ENCODE measurements at places on chromosomes 1 and 21.

DNA sequence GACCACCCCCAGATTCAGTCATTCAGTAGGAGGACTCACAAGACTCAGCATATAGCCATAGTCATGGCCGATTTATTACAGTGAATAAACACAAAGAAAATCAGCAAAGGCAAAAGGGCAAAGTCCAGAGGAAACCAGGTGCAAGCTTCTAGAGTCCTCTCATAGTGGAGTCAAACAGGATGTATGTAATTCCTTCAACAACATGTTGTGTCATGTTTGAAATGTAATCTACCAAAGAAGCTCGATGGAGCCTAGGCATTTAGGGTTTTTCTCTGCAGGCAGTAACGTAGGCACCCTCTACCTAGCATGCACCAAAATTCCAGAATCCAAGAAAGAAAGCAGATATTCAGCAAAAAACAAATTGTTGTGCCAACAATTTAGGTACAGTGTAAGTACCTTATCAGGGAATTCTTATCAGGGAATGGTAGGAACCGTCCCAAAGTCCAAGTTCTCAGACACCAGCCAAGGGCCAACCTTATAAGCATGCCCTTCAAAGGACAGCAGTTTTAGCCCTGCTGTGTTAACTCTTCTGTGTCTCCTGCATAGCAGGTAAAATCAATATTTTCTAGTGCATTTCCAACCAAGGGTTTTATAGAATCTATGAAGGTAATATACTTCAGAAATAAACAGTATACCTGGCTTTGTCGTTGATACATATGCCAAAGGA lies 16.1 kb upstream of the SLAMF6 start:
- no peak for DNase-seq

GRCh38 chr1:172973424-172973823 lies 77.3 kb downstream of the TNFSF18 start:
- DNase-seq, result no peak

GRCh38 chr1:22704440-22705067 lies 6.1 kb upstream of the EPHB2 start:
- DNase-seq, result peak; percentile 64

- DNase-seq, result no peak
These were observed 4.9 kb upstream of the SLX9 start for GRCh38 chr21:44934797-44935532.

DNA sequence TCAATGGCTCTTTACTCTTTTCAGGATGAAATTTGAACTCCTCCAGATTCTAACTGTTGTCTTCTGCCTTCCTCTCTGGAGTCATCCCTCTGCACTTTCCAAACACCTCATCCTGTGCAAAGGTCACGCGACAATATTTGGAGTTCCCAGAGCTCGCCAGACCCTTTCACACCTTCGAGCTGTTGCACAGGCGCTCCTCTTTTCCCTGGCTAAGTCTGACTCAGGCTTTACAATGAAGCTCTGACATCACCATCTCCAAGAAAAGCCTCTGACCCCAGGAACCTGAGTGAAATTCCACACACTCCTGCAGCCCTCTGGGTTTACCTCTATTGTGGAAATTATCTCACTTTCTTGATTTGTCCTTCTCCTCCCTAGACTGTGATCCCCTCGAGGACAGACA lies 270.3 kb downstream of the RGS7 start:
- no peak for DNase-seq

- DNase-seq, result no peak
These were observed 57.0 kb downstream of the PTP4A2 start for GRCh38 chr1:31880957-31881687.

GRCh38 chr21:39601187-39601928 lies 11.4 kb upstream of the B3GALT5 start:
- DNase-seq, result no peak
